ENCODE measurements at places on chromosomes 7 and 10.
A peak's percentile ranks its signal among the peaks of the same experiment; 100 is the strongest.

DNA sequence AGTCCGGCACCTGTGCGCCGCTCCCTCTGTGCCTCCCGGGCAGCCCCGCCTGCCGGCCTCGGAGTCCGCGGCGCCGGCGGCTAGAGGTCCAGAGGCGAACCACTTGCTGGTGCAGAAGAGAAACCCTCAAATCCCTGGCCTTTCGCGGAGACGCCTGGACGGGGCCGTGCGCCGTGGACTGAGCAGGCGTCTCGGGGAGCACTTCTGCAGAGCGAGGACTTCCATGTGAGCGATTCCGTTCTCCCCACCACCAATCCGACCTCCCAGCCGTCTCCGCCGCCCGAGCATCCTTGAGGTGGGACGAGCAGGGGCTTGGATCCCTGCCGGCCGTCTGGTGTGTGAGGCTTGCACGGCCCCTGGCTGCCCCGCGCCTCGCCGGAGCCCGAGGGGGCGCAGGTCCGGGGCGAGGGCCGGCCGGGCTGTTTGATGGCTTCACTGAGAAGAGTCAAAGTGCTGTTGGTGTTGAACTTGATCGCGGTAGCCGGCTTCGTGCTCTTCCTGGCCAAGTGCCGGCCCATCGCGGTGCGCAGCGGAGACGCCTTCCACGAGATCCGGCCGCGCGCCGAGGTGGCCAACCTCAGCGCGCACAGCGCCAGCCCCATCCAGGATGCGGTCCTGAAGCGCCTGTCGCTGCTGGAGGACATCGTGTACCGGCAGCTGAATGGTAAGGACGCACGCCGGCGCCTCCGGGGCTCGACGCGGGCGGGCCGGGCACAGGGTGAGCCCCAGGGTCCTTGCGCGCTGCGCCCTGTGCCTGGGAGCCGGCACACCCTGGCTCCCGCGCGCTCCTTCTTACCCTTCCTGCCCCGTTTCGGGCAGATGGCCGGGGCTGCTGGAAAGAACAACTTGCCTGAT lies 660 bp downstream of the GALNT17 start:
- DNase-seq = no peak

- no peak for DNase-seq
Measured at GRCh38 chr10:1673568-1674345, 63.6 kb downstream of the ADARB2 start.

GRCh38 chr10:3787016-3787400 lies 2.0 kb upstream of the KLF6 start:
- DNase-seq = no peak

- DNase-seq = peak; percentile 5
Measured at GRCh38 chr7:129610709-129611245, 743 bp upstream of the NRF1 start.

DNA sequence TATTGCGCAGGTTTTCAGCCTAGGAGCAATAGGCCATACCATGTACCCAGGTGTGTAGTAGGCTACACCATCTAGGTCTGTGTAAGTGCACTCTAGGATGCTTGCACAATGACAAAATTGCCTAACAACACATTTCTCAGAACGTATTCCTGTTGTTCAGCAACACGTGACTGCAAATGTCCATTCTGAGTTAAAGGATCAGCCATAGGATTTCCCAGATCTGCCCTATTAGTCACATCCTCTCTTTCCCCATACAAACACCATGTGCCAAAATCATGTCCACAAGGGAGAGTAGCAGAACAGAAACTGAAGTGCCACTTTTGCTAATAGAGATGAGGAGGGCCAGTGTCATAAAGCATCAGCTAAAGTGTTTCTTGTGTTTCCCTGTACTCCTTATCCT lies 42.6 kb upstream of the AMPH start:
- no peak for DNase-seq

DNA sequence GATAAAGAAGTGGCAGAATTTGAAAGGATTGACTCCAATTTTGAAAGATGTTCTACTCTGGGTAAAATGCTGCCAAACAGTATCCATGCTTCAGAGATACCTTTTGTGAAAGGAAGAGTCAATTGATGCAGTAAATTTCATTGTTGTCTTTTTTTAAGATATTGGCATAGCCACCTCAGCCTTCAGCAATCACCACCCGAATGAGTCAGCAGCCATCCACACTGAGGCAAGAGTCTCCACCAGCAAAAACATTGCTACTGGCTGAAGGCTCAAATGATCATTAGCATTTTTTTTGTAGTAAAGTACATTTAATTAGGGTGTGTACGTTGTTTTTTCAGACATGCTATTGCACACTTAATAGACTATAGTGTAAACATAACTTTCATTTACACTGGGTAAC lies 31.7 kb upstream of the CYP26C1 start:
- peak; percentile 1 for DNase-seq

DNA sequence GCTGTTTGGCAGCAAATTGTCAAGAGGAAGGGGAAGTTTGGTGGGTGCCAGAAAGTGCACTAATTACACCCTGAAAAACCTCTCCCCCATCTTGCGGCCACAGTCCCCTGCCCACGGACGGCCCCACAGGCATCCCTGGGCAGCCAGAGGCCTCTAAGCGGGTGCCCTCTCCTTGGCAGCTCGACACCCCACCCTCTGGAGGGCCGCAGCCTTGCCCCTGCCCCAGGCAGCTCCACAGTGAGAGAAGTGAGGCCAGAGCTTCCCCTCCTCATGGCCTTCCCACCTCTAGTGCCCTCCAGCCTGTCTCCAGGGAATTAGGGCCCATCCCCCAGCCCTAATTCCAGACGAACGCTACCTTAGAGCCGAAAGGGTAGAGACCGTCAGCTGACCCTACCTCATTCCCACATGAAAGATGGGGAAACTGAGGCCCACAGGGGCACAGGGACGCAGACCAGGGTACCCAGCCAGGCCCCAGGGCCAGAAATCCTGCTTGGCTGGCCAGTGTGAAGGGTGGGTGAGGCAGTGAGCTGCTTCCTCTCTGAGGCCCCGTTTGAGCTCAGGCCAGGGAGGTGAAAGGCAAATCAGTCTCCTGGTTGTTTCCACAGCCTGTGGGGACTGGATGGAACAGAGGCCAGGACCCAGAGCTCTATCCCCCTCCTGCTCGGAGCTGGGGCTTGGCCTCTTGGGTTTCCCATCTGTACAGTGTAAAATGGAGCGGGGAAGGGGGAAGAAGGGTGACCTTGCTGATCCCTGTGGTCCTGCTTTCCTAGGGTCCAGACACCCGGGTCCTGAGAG lies 10.0 kb downstream of the ZCCHC24 start:
- DNase-seq = no peak
